CD4-positive, alpha-beta T cell treated with Interleukin-2 at 100 ng/mL for 4 hours (primary cell): ENCODE measurements at places on chromosomes 3 and 15.

GRCh38 chr3:48702320-48702920 lies 14.6 kb downstream of the IP6K2 start:
- no peak for DNase-seq

GRCh38 chr15:66707310-66708082 lies 5.5 kb downstream of the SMAD6 start:
- DNase-seq = no peak

DNA sequence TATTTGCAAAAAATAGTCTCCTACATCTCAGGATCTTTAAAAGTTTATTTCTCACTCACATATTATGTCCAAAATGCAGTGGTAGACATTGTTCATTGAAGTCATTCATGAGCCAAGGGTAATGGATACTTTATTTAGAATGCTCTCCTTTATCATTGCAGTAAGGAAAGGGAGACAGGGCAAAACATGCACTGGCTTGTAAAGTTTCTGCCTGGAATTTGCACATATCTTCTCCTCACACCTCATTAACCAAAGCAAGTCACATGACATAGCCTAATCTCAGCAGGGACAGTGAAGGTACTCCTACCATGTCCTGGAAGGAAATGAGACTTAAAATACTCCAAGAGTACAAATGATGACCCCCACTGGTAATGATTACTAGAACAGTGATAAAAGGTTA lies 333.7 kb upstream of the EPHA3 start:
- no peak for DNase-seq

DNA sequence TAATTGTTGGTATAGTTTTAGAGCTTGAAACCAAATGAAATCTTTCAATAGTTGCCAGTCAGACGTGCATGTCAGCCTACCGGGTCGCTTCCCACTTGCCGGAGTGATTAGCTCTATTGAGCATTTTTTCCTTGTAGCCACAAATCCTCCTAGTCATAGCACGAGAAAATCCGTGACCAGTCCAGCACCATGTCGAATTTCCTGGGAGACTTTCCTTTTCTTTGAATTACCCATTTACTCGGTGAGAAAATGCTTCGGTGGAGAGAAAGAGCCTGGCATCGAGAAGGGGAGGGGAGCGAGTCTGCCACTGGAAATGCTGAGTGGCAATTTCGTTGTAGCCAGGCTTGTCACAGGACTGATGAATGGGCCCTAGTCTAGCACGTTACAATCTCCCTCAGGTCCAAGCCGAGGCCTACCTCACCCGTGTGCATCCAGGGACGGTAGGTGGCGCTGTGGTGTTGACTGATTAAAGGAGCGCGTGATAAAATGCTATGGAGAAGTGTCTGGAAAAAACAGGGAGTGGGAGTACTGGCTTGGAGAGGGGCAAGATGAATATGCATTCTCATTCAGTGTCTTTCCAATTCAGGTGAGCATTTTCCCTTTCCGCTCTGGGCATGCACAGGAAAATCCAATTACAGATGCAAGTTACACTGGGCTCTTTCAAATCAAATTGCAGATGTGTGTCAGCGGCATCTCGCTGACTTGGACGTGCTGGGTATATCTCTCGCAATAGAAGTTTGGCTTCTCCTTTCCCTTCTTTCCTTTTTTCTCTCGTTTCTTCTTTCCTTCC lies 238.8 kb downstream of the EDEM1 start:
- DNase-seq = peak; percentile 51

DNA sequence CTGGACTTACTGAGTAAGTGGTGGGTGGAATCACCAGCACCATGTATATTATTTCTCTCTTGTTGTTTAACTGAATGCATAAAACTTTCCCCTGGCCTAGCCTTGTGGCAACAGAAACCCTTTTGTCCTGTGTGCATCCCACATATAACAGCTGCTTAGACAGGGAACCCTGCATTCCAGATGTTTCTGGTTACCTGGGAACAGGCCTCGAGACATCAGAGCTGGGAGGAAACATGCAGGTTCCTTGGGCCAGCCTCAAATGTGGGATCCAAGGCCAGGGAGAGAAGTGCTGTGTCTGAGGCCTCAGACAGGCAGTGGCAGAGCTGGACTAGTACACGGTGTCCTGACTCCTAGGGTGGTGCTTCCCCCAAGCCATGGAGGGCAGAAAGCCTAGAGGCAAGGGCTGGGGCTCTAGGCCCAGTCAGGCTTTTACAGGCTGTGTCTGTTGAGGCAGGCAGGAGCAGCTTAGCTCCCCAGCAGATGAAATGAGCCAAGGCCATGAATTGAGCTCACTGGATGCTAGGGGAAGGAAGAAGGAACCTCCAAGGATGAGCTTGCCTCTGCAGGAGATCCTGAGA lies 57.7 kb downstream of the ITGA11 start:
- no peak for DNase-seq

DNA sequence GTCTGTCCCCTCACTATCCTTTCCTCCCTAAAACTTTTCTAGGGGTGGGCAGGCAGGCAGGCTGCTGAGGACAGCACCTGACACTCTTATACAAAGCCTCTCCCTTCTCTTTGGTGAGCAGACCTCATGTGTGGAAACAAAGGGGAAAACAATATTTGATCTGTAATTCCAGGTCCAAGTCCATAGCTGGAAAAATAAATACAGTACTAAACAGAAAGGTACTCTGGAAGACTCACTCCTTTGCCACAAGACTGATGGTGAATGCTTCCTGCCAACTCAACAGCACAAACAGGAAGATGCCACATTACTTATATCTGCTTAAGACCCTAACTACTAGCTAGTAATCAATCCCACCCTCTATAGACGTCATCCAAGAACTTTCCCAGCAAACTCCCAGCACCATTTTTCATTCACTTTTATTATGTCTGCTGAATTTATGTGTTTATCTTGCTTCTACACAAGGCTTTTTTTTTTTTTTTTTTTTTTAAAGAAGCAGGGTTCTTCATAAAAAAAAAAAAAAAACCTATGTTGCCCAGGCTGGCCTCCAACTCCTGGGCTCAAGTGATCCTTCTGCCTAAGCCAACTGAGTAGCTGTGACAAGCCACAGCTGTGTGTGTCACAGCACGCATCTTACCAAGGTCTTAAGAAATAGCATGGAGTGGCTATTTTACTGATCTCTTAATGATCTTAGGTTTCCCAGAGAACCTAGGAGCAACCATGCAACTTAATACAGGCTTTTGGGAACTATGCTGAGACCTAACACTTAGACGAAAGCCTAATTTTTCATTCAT lies 44.2 kb upstream of the CSPG5 start:
- DNase-seq = no peak

GRCh38 chr3:171285287-171285686 lies 174.9 kb downstream of the TNIK start:
- DNase-seq = no peak

DNA sequence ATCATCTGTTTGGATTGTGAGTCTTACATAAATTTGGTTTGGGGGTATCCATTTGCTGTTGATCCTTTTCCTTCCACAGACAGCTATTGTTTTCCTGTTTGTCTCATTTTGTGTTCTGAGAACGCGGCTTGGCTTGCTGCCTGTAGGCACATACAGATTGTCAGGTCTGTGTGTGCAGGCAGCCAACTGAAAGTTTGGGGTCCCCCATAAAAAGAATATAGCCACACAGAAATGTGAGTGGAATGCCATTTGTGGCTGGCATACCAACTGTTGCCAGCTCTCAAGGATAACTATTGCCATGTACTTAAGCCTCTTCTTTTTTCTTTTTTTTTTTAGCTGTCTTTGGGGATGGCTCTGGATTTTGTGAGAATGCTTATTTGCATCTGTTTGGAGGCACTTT lies 1308.0 kb downstream of the ROBO1 start:
- no peak for DNase-seq

GRCh38 chr15:28192772-28193171 lies 93.7 kb upstream of the OCA2 start:
- no peak for DNase-seq

DNA sequence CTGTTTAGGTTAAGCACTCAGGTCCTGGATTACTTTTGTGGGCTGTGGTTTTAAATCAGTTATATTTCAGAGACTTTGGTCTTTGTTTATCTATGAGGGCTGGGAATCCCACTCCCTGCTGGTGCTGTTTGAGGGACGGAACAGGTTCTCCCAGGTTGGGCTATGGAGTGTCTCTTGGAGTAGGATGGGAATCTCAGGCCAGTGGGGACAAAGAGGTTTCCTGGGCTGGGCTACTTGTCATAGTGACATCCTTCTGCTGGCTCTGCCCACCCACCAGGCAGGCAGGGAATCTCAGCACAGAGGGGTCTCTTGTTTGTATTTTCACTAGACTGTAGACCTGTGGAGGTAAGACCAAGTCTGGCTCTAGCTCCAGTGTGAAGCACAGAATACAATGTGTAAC lies 47.2 kb upstream of the UBE3A start:
- DNase-seq = no peak

DNA sequence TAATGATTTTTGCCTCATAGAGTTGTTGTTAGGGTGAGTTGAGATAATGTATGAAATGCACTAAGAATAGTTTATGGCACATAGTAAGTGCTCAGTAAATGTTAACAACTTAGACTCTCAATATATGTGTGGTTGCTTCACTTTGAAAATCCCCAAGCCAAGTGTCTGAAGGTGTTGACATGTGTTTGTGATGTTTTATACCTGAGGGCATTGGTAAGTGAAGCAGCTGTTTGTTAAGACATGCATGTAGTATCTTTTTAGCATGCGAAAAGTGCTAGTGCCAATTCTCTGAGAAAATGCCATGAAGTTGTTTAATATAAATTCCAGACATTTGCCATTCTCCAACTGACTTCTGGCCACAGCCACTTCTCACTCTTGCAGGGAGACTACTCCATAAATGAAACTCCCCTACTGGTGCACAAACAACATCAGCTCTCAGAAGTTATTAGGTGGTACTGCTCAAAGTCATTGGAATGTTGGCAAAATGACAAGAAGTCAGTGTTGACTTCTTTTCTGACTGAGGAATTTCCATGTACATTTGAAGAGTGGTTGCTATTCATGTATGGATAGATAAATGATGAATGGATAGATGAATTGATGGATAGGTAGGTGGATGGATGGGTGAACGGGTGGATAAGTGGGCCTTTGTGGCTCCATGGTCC lies 103.6 kb upstream of the NUDT16 start:
- no peak for DNase-seq

DNA sequence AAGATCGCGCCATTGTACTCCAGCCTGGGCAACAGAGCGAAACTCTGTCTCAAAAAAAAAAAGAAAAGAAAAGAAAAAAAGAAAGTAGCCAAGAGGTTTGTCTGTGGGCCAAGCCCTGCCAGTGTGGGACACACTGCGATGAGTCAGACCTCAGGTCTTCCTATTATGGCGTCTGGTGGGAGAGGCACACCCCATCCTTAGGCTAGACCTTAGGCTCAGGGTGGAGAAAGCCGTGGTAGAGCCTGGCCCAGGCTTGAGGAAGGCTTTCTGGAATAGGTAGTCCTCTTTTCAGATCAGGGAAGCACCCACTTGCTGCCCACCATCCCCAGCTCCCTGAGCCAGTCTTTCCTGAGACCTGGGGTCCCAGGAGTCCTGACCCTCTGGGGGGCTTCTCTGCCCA lies 6.0 kb downstream of the HEMK1 start:
- DNase-seq = no peak

- DNase-seq = no peak
Measured at GRCh38 chr3:130711565-130712324, 34.9 kb downstream of the PIK3R4 start.

DNA sequence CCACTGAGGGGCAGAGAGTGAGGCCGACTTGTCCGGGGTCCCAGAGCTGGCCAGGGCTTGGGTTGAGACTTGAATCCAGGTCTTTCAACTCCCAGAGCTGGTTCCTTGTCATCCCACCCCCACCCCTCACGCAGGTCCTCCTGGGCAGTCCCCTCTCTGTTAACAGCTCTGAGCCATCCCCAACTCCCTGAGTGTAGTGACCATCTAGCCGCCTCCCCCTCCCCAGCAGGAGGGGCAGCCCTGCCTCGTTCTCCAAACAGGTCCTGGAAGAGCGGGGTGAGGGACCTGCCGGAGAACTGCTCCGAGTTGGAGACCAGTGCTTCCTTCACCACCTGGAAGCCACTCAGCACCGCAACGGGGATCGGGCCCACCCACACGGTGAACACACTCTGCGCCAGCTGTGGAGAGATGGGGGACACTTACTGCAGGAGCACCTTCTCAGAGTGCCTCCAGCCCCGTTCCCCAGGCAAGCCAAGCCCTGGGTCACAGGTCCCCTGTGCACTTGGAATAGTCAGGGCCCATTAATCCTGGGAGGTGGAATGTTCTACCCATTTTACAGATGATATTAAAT lies 24.4 kb upstream of the PARL start:
- no peak for DNase-seq

- no peak for DNase-seq
Measured at GRCh38 chr15:97076011-97076410, 745.5 kb downstream of the NR2F2 start.

- no peak for DNase-seq
Measured at GRCh38 chr3:193507566-193507965, 47.1 kb downstream of the ATP13A4 start.

DNA sequence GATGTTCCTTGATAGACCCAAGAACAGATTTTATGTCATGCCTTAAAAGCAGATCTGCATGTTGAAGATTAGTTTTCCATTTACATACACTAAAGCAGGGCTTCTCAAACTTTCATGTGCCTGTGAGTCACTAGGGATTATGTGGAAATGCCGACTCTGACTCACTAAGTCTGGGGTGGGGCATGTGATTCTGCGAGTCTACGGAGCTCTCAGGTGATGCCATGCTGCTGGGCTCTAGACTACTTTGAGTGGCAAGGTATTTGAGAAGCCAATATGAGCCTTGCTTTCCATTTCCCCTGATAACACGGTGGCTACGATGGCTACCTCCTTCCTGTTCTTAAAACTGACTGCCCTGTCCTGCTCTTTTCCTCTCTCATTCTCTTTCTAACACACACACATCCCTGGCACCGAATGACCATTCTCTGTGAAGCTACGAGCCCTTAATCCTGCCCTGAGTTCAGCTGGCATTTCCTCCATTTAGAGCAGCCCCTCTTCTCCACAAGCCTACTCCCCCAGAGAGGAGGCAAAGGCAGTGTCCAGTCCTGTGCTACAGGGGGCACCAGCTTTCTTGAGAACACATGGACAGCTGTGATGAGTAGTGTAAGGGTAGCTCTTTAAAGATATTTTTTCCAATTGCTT lies 39.7 kb upstream of the PYGO1 start:
- no peak for DNase-seq

DNA sequence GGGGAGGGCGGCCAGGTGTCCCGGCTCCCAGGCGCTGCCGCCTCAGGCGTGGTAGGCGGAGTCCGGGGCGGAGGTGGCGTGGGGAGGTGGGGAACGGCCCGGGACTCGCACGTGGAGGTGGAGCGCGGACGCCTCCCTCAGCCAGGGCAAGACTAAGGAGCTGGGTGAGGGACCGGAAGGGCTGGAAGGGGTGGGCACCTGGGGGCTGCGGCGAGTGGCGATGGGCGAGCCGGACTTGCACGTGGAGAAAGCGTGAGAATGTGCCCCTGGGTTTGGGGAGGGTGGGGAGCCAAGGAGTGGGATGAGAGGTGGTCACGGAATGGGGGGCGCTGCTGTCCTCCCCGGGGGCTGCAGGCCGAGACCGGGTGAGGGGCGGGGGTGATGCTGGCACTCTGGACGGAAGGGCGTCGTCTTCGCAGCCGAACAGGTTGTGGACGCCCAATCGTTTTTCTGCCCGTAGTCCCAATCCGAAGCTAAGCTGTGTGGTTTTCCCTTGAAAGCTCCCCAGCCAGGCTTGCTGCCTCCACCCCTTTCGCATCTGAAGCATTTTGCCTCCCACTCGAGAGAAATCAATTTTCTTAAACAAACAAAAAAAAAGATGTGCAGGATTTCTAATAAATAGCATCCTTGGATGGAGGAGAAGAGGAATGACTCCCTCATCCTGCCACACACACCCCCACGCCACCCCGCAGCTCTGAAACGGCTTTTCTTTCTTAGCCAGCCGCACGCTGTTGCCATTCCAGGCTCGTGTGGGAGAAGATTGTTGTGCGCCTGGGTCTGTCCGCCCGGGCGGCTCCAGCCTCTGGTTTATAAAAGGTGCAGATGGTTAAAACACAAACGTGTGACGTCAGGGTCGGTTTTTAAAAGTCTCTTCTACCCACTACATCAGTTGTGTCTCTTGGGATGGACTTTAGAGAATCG lies 62.5 kb upstream of the ANKRD28 start:
- DNase-seq = no peak
